SK-MEL-5 (cell line): ENCODE measurements at places on chromosomes 2 and 18. TPM values are rescaled to one million over a fixed set of nuclear protein-coding genes. Genes with fewer than 3 reads are reported as not detected.

IGFBP2 gene
- 445 and 479 TPM in 2 replicates for total RNA-seq

RIT2 gene
- total RNA-seq, result not detected in 2 replicates

GRCh38 chr2:149906886-149907285 lies 319.3 kb upstream of the MMADHC start:
- no peak for DNase-seq

DNA sequence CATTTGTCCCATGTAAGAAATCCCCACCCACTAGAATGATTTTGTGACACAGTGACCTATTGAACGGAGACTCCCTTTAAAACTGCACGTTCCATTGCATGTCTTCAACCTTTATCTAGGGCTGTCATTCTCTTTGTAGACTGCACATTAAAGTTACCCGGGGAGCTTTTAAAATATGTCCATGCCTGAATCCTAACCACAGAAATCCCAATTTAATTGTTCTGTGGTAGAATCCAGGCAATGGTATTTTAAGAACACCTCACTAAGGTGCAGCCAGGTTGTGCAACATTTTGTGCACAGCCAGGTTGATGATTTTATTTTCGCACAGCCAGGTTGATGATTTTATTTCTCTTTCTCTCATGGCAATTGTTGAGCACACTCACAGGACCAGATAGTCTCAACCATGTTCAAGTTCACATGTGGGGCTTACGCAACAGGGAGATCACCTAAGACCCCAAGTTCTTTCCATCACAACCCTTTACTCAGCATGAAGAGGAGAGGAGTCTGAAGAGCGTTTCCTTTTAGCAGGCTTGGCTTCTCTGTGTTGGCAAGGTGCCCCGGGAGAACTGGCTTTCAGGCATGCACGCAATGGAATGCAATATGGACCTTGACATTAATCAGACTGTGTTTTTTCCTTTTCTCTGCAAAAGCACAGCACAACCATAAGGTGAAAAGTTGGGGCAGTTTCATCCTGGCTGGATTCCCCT lies 467.3 kb upstream of the ETAA1 start:
- DNase-seq, result no peak

- DNase-seq, result no peak
These were observed 53.3 kb downstream of the KCTD18 start for GRCh38 chr2:200456567-200456966.

- peak; percentile 34 for DNase-seq
These were observed 38.5 kb downstream of the NTSR2 start for GRCh38 chr2:11631462-11631861.

DNA sequence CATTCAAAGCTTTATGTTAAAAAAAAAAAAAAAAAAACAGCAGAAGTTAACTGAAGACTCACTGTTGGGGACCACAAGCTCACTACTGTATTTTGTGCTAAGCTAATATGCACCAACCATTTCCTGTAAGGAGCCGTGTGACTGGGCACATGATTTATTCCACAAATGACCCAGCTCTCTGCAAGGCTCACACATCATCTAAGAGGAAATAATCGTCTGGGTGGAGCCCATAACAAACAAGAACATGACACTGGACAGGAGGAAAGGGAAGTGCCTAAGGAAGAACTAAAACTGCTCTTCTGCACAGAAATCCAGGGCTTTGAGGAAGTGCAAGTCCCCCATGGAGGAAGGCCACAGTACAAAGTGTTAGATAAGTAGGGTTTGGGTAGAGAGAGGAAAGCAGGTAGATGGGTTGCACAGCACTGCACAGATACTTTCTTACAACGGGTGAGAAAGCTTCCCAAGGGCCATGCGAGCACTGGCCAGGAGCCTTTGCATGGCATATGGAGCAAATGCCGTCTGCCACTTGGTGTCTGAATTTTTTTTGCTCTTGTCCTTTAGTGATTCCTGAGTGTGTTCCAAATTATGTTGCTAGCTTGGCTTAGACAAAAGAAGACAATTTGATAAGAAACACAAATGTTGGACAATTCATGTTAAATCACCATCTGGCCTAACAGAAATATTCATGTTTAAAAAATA lies 24.4 kb downstream of the NFE2L2 start:
- DNase-seq, result peak; percentile 99

DNA sequence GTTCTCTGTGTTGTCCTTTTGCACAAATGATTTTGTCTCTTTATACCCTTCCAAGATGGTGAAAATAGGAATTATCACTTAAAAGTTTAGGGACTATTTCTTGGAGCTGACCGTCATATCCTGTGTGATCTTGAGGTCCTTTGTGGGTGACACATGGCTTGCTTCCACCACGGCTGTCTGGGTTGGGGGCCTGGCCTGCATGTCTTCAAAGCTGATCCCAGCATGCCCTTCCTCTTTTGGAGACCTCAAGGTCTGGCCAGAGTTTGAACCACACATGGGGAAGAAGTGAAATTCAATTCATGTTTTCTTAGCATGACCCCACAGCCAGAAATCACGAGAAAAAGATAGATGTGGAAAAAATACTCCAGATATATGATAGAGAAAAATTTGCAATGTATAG lies 14.0 kb downstream of the SFTPB start:
- DNase-seq, result no peak

- no peak for DNase-seq
These were observed 26.9 kb upstream of the FAHD2A start for GRCh38 chr2:95375532-95376150.
